Right kidney (tissue), 9 donors: ENCODE measurements at places on chromosomes 2 and 18.

DNA sequence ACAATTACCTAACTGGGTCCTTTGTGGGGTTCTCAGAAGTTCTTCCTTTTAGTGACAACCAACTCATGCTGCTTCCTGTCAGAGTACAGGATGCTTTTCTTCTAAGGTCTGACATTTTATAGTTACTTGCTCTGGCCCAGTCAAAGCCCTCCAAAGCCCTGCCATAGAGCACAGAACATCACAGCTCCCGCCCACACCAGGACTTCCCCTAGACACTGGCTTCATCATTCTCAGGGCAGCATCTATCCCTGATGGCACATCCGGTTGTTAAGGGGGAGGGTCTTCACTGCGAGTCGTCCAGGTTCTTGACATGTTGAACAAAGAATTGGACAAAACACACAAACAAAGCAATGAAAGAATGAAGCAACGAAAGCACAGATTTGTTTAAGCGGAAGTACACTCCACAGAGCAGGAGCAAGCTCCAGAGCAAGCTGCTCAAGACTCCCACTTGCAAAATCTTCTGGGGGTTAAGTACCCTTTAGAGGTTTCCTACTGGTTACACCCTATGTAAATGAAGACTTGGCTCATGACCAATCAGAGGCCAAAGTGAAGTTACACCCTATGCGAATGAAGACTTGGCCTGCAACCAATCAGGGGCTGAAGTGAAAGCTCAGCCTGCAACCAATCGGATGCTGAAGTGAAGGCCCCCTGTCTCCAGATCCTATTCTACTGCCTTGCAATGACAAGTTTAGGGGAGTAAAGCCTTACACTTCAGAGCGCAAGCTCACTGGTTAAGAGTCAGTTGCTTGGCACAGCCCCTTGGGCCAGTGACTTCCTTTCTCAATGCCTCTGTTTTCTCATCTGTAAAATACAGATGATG is 79.0 kb downstream of the HDAC4 start:
- DNase-seq = no peak

DNA sequence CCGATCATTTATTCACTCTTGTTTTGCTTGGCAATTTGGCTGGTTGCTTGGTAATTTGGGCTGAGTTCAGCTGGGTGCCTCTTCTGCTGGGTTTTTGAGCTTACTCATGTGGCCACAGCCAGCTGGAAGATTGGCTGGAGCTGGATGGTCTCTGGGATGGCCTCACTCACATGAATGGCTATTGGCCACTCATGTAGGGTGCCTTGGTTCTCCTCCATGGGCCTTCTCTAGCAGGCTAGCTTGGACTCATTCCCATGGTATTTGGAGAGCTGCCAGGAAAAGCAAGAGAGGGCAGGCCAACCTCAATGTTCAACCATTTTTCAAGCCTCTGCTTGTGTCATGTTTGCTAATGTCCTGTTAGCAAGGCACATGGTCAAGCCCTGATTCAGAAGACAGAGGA is 16.9 kb downstream of the ZAP70 start:
- no peak for DNase-seq

DNA sequence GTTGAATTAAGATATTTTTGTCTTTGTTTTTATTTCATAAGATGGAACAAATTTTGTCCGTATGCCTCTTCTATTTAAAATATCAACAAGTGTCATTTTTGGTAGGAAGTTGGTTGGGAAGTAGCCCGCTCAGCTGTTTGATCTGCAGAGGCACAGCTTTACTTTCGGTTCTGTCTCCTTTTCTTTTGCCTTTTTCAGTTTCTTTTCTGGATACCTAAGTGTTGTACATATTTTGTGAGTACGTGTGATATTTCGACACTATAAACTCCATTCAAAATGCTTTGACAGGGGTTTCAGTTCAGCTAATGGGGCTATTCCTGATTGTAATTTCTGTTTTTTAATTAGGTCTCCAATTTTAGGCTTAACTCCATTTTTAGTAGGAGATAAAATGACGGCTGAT is 1785.0 kb upstream of the LRRTM1 start:
- no peak for DNase-seq

DNA sequence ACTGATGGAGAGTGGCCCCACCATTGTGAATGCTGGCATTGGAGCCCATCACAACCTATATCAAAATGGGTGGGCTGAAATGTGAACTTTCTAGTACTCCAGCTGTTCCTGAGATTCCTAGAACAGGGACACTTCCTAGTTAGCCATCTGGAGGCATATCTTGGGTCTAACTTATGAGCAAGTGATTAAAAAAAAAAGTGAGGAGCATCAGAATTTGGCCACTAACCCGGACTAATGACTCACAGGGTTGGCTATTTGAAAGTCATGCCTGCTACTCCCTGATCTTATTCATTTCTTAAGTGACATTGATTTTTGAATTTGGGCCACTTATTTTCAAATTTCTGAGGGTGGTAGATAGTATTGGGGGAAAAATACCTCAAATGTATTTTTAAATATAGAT is 216.6 kb downstream of the HRH4 start:
- no peak for DNase-seq

DNA sequence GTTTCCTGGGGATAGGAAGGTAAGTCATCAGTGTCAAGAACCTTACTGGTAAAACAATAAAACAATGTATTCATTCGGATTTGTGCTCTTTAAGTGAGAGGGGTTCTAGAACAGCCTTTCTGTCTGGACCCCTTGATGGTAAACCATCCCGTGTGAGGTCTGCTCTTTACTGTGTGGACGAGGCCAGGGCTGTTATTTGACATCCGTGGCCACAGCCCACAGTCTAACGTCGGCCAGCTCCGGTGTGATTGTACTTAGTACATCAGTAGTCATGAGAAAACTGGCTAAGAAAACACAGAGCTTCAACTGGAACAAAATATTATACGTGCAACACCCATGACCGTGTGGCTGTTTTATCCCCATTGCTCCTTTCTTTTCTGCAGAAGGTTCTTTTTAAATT is 62.0 kb downstream of the SLC35F5 start:
- DNase-seq = no peak

- DNase-seq = no peak
These were observed 51.7 kb downstream of the NEB start for GRCh38 chr2:151682459-151683003.

- no peak for DNase-seq
These were observed 594.2 kb upstream of the NXPH2 start for GRCh38 chr2:139374296-139374850.
